PC-9 (cell line): ENCODE measurements at places on chromosomes 7 and 10. TPM values are rescaled to one million over a fixed set of nuclear protein-coding genes. Genes with fewer than 3 reads are reported as not detected.

GRCh38 chr10:69483963-69484362, 32.7 kb downstream of the TSPAN15 start:
- H3K27me3 ChIP-seq = no peaks in the 10 kb centered on the region
- no peaks in the 10 kb centered on the region for H3K4me1 ChIP-seq
- no peak for DNase-seq
- no peak overlapping the region for H3K27ac ChIP-seq

- H3K36me3 ChIP-seq = no peaks in the 10 kb centered on the region
- H3K4me3 ChIP-seq = peak overlapping the region; percentile 54
- DNase-seq = no peak
- H3K27me3 ChIP-seq = peaks cover 16% of the 10 kb centered on the region; the same call in 1 of the 2 replicates
- H3K4me1 ChIP-seq = no peaks in the 10 kb centered on the region
Observed at GRCh38 chr7:20797462-20798080, 10.9 kb upstream of the SP8 start.

DNA sequence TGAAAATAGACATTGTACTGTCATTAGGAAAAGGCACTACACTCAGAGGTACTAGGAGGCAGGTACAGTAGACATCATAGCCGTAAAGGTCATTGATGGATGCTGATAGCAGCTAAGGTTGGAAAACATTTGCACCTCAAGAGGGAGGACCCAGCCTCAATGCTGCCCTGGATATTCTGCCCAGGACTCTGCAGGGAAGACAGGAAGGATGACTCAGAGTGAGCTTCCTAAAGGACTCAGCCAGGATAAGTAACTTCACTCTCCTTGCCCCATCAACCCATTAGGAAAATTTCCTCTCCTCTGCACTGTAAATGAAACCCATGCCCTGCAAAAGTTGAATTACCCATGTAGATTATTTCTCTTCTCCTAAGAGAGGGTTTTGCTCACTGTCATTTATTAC, 617.9 kb upstream of the MKI67 start:
- no peak for DNase-seq
- H3K27ac ChIP-seq = no peak overlapping the region
- no peak overlapping the region for H3K4me3 ChIP-seq
- no peaks in the 10 kb centered on the region for H3K4me1 ChIP-seq
- H3K36me3 ChIP-seq = no peaks in the 10 kb centered on the region

DNA sequence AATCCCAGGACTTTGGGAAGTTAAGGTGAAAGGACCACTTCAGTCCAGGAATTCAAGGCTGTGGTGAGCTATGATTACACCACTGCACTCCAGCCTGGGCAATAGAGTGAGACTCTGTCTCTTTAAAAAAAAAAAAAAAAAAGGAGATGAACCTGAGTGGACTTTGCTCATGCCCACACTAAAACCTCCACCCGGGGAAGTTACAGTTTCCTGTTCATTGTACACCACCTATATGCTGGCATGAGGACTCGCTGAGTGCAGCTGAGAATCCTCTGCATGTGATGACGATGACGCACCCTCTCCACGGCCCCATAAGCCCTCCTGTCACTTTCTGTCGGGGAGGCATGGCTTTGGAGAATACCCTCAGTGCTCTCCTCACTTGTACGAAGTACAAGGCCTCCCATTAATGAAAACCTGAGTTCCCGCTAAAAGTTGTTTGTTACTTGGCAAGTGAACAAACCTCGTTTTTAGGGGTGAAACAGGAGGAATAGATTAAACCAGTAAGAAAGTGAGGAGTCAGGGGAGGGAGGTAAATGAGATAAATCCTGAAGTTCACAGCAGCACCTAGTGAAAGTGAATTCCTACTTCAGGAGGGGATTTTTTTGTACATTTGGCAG, 15.9 kb downstream of the TMEM176B start:
- peaks cover 76% of the 10 kb centered on the region for H3K27me3 ChIP-seq
- H3K4me3 ChIP-seq = no peak overlapping the region
- no peak overlapping the region for H3K27ac ChIP-seq

DNA sequence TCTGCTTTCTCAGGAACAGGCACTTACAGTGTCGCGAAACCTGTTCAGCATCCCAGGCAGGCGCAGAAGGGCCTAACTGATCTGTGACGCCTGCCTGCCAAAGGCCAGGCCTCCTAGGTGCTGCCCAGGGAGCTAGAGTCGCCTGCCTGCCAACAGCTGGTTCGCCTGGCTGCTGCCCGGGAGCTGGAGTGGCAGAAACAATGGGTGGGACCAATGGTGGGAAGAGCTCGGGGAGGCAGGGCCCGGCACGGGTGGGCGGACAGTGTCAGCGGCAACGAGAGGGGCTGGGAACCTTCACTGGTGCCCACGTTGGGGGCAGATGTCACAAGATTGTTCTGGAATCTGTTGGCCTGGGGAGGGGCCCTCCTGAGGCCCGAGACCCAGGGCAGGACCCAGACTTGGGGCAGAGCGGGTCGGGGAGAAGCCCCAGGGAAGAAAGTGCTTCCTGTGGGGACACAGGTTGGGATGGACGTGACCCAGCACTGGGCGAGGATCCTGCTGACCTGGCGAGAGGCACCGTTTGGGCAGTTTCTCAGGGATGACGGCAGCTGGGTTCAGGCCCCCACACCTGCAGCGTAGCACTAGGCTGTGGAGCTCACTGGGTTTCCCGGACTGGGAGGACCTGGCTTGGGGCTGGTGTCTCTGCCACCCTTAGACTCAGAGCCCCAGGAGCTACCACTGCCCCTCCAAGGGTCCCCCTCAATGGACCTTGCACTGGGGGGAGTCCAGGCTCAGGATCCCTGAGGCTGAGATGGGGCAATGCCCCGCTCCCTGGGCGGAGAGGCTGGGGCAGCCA, 181.8 kb downstream of the ELFN1 start:
- no peak overlapping the region for H3K27ac ChIP-seq
- DNase-seq = no peak
- H3K4me3 ChIP-seq = no peak overlapping the region
- H3K4me1 ChIP-seq = no peaks in the 10 kb centered on the region

DNA sequence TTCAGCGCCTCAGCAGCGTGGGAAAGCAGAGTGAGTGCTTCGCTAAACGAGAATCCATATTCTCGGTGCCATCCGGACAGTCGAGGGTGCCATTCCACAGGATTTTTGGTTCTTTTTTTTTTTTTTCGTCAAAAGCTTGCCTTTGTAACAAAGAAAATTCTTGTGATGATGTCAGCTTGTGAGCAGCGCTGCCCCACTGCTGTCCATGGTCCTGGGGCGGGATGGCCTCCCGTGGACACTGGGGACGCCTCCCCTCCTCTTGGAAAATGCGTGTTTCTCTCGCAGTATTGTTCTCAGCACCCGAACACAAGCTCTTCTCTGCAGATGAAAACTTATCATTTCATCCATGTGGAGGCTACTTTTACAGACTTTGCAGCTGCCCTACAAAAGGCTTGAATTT, 477.4 kb downstream of the TCERG1L start:
- no peaks in the 10 kb centered on the region for H3K36me3 ChIP-seq
- H3K27me3 ChIP-seq = no peaks in the 10 kb centered on the region; the same call in 1 of the 2 replicates
- no peak for DNase-seq

GRCh38 chr7:17564678-17565212, 266.3 kb downstream of the AHR start:
- H3K27ac ChIP-seq = no peak overlapping the region
- no peaks in the 10 kb centered on the region for H3K36me3 ChIP-seq
- H3K4me1 ChIP-seq = peaks cover 13% of the 10 kb centered on the region
- DNase-seq = peak; percentile 50

GRCh38 chr7:123738356-123738755, 10.4 kb downstream of the WASL start:
- no peaks in the 10 kb centered on the region for H3K36me3 ChIP-seq
- H3K27ac ChIP-seq = no peak overlapping the region
- H3K4me3 ChIP-seq = no peak overlapping the region
- no peaks in the 10 kb centered on the region for H3K4me1 ChIP-seq

GRCh38 chr7:140281255-140281654, 104.5 kb upstream of the KDM7A start:
- no peak for DNase-seq
- H3K27ac ChIP-seq = no peak overlapping the region
- H3K4me3 ChIP-seq = no peak overlapping the region
- no peaks in the 10 kb centered on the region for H3K4me1 ChIP-seq
- no peaks in the 10 kb centered on the region for H3K36me3 ChIP-seq

- no peak overlapping the region for H3K27ac ChIP-seq
- H3K4me3 ChIP-seq = no peak overlapping the region
- H3K4me1 ChIP-seq = no peaks in the 10 kb centered on the region
- peaks cover 58% of the 10 kb centered on the region for H3K27me3 ChIP-seq
- H3K36me3 ChIP-seq = no peaks in the 10 kb centered on the region
- DNase-seq = no peak
Observed at GRCh38 chr7:31373337-31374289, 33.1 kb upstream of the NEUROD6 start.

DNA sequence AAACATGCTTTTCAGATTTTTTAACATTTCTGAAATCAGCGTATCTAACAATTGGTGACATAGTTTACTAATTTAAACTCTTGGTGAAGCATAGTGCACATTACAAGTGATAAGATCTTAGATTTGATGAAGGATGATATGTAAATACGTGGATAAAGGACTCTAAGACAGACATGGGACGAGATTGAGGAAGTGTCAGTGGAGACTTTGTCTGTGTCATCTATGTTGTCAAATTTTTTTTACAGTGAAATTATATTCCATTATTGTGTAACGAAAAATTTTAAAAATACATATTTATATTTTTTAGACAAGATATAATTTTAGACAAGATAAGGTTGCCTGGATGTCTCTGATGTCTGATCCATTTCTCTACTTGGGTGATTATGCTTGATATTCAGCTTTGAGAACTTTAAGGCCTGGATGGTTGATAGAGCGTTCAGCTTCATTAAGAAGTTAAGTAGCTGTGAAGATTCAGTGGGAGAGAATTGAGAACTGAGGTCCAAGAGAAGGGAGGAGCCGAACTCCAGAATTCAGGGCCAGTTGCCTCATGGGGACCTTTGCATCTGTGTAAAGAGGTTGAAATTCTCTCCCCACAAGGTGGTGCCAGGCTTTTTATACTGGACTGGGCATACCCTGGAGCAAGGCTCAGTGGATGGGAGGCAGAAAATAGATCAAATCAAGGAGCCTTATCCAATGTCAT, 62.7 kb downstream of the KAT6B start:
- no peak overlapping the region for H3K27ac ChIP-seq
- no peak for DNase-seq
- H3K27me3 ChIP-seq = no peaks in the 10 kb centered on the region
- no peak overlapping the region for H3K4me3 ChIP-seq

- no peak overlapping the region for H3K27ac ChIP-seq
- H3K36me3 ChIP-seq = no peaks in the 10 kb centered on the region
- no peaks in the 10 kb centered on the region for H3K27me3 ChIP-seq
- no peak for DNase-seq
- H3K4me1 ChIP-seq = no peaks in the 10 kb centered on the region
Observed at GRCh38 chr7:40544871-40545303, 410.1 kb downstream of the SUGCT start.

GRCh38 chr7:142835487-142835886, 19.4 kb upstream of the EPHB6 start:
- H3K4me3 ChIP-seq = no peak overlapping the region
- H3K4me1 ChIP-seq = peaks cover 37% of the 10 kb centered on the region
- H3K36me3 ChIP-seq = no peaks in the 10 kb centered on the region
- no peak for DNase-seq
- no peak overlapping the region for H3K27ac ChIP-seq
- no peaks in the 10 kb centered on the region for H3K27me3 ChIP-seq

GRCh38 chr7:138738551-138739335, 37.6 kb upstream of the SVOPL start:
- H3K27me3 ChIP-seq = no peaks in the 10 kb centered on the region
- peak; percentile 86 for DNase-seq
- H3K4me3 ChIP-seq = no peak overlapping the region
- no peaks in the 10 kb centered on the region for H3K36me3 ChIP-seq

DNA sequence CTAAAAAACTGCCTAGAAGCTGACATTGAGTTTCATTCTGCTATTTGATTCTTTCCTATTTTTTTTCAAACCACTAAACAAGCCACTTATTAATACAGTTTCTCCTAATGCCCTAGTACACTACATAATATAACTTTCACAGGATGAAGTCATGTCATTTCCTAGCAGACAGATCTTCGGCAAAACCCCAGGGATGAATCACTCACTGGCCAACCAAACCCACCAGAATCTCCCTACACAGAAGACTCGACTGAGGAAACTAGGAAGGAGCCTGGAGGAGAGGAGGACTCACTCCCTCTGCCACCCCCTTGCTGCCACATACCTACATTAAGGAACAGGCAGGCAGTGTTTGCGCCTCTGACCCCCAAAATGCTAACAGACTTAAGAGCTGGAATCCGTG, 33.4 kb downstream of the XPNPEP1 start:
- no peaks in the 10 kb centered on the region for H3K4me1 ChIP-seq
- no peaks in the 10 kb centered on the region for H3K36me3 ChIP-seq
- DNase-seq = no peak
- no peak overlapping the region for H3K27ac ChIP-seq

DNA sequence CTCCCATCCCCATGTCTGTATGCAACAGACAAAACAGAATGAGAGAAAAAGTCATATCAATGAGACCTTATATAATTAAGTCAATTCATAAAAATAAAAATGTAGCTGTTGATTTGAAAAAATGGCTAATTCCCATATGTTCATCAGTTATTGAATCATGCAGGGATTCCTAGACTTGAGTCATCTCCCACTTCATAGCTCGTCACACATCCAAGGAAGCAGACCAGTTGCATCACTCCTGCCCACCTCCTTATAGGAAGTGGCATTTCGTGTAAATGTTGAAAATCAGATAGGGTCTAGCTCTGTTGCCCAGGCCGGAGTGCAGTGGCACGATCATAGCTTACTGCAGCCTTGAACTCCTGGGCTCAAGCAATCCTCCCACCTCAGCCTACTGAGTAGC, 56.1 kb upstream of the SH2B2 start:
- H3K4me3 ChIP-seq = no peak overlapping the region
- no peaks in the 10 kb centered on the region for H3K4me1 ChIP-seq
- no peaks in the 10 kb centered on the region for H3K27me3 ChIP-seq
- no peak for DNase-seq
- no peaks in the 10 kb centered on the region for H3K36me3 ChIP-seq
- H3K27ac ChIP-seq = no peak overlapping the region

GRCh38 chr7:151704960-151705635, 171.8 kb downstream of the PRKAG2 start:
- H3K4me3 ChIP-seq = no peak overlapping the region
- DNase-seq = no peak
- no peaks in the 10 kb centered on the region for H3K36me3 ChIP-seq

- peak; percentile 17 for DNase-seq
- no peak overlapping the region for H3K4me3 ChIP-seq
- H3K36me3 ChIP-seq = no peaks in the 10 kb centered on the region
- no peaks in the 10 kb centered on the region for H3K4me1 ChIP-seq
Observed at GRCh38 chr7:134327896-134328295, 11.2 kb upstream of the SLC35B4 start.

GRCh38 chr10:88048312-88048711, 184.9 kb downstream of the PTEN start:
- no peaks in the 10 kb centered on the region for H3K27me3 ChIP-seq
- H3K27ac ChIP-seq = no peak overlapping the region
- no peaks in the 10 kb centered on the region for H3K36me3 ChIP-seq
- no peaks in the 10 kb centered on the region for H3K4me1 ChIP-seq
- no peak overlapping the region for H3K4me3 ChIP-seq

CLDN4 gene
- 498 and 602 TPM in 2 replicates for total RNA-seq

ANK3 gene
- total RNA-seq = 31.4 and 32.0 TPM in 2 replicates

NPFFR1 gene
- total RNA-seq = 0.05 and 0.09 TPM in 2 replicates

NSUN5 gene
- 51.6 and 62.2 TPM in 2 replicates for total RNA-seq

ARMC3 gene
- total RNA-seq = 10.0 and 14.4 TPM in 2 replicates

OIT3 gene
- 0.28 TPM in 1 of 2 replicates, not detected in the other for total RNA-seq

NKX2-3 gene
- not detected in 2 replicates for total RNA-seq

EPDR1 gene
- 3.3 and 5.4 TPM in 2 replicates for total RNA-seq

ITIH2 gene
- not detected in 2 replicates for total RNA-seq

AKR1C8 gene
- 2.7 and 4.0 TPM in 2 replicates for total RNA-seq

PPP1R3C gene
- 1.5 and 1.8 TPM in 2 replicates for total RNA-seq

EBLN1 gene
- not detected in 2 replicates for total RNA-seq

PRSS37 gene
- total RNA-seq = not detected in 2 replicates

MAT1A gene
- not detected in 2 replicates for total RNA-seq

PPP1R17 gene
- total RNA-seq = not detected in 2 replicates
